ENCODE measurements at places on chromosomes 13 and 19.

- no peak for DNase-seq
Observed at GRCh38 chr13:91219201-91219600, 128.3 kb upstream of the MIR17HG start.

- DNase-seq, result no peak
Observed at GRCh38 chr19:38148337-38148736, 75.7 kb downstream of the DPF1 start.

GRCh38 chr13:91709180-91709579, 310.8 kb downstream of the GPC5 start:
- no peak for DNase-seq

GRCh38 chr13:84377106-84377505, 494.8 kb upstream of the SLITRK1 start:
- no peak for DNase-seq

DNA sequence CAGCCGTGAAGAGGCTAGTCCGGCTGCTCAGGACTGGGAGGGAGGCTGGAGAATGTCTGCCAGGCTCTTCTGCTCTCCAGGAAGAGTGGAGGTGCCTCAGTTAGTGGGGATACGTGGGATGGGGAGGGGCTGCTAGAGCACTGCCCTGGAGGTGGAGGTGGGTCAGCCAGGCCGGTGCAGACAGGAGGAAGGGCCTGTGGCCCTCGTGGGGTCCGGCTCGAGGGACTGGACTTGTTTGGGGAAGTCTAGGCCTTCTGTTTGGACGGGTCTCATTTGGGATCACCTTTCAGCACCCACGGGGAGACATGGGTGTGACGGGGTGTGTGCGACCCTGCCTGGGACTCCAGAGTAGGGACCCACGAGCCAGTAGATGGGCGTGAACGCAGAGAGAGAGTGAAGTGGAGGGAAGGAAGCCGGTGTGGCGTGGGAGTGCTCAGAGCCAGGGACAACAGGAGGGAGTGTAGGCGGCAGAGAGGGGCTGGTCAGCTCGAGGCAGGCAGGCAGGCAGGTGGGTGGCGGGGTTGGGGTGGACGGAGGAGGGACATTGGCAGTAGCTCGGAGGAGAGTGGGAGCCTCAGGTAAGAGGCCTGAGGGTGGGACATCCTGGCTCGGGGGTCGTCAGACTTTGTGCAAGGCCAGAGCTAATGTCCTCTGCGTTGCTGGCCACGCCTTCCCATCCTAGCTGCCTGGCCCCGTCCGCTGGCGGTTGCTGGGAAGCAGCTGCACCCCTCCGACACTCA, 11.5 kb downstream of the EPN1 start:
- no peak for DNase-seq

DNA sequence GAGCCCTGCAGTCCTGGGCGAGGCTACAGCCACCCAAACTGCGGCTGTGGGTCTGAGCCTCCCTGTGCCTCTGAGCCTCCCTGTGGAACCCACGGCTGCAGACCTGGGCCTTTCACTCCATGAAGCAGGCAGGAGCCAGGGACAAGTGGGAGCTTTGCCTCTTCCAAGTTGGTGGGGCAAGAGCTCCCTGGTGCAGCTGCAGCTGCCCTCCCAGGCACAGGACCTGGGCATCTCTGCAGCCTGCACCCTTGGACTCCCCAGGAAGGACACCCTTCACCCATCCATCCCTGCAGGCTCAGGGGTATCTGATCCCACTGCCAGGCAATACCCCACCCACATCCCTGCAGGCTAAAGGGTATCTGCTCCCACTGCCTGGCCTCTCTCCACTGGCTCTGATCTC, 2.3 kb downstream of the TEX26 start:
- DNase-seq, result no peak

- no peak for DNase-seq
Observed at GRCh38 chr19:1254530-1255185, 6.3 kb downstream of the MIDN start.

DNA sequence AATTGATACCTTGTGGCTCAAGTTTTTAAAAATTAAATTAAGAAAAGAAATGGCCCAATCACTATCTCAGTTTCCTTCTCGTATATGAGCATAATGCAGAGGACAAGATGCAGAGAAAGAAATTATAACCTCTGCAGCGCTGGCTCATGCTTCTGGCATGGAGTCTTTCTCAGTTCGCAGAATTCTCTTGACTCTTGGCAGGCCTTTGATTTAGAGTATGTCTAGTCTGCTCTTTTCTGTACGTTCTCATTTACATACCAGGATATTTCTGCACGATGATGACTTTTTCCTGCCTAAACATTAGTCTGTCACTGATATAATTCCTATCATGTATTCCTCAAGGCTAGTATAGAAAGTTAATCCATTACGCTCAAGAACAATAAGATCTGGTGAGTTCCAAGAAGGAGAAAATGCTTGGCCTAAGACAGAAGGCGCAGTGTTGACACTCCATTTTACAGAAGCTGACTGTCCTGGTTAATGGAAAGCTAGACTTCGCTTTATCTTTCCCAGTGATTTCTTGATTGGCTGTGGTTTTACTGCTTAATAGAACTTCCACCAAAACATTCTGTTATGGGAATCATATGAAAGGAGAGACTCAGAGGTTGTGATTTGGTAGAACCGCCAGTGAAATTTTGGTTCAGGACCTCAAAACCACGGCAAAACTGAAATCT, 1.7 kb upstream of the SMAD9 start:
- no peak for DNase-seq

GRCh38 chr19:31264041-31264778, 85.0 kb downstream of the TSHZ3 start:
- DNase-seq, result no peak

- DNase-seq, result no peak
Observed at GRCh38 chr13:109130093-109130835, 500.9 kb downstream of the MYO16 start.

- DNase-seq, result no peak
Observed at GRCh38 chr19:4896372-4896771, 6.3 kb downstream of the ARRDC5 start.

DNA sequence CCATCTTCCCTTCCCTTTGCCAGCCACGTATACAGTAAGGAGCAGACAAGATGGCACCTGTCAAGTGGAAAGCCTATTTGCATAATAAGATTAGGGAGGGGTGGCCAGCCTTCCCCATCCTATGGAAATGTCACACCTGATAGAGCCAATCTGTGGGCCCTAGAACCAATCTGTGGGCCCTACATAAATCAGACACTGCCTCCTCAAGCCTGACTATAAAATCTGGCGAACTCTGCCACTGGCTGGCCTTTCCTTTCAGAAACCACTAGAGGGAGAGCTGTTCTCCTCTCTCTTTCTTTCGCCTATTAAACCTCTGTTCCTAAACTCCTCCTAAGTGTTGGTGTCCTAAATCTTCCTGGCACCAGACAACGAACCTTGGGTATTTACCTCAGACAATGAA, 231.5 kb upstream of the KLHL1 start:
- DNase-seq, result no peak

- no peak for DNase-seq
Observed at GRCh38 chr13:84574851-84575250, 692.6 kb upstream of the SLITRK1 start.

- DNase-seq, result no peak
Observed at GRCh38 chr13:32255724-32256109, 59.4 kb downstream of the ZAR1L start.
